ENCODE measurements at places on chromosomes 5 and 9.

DNA sequence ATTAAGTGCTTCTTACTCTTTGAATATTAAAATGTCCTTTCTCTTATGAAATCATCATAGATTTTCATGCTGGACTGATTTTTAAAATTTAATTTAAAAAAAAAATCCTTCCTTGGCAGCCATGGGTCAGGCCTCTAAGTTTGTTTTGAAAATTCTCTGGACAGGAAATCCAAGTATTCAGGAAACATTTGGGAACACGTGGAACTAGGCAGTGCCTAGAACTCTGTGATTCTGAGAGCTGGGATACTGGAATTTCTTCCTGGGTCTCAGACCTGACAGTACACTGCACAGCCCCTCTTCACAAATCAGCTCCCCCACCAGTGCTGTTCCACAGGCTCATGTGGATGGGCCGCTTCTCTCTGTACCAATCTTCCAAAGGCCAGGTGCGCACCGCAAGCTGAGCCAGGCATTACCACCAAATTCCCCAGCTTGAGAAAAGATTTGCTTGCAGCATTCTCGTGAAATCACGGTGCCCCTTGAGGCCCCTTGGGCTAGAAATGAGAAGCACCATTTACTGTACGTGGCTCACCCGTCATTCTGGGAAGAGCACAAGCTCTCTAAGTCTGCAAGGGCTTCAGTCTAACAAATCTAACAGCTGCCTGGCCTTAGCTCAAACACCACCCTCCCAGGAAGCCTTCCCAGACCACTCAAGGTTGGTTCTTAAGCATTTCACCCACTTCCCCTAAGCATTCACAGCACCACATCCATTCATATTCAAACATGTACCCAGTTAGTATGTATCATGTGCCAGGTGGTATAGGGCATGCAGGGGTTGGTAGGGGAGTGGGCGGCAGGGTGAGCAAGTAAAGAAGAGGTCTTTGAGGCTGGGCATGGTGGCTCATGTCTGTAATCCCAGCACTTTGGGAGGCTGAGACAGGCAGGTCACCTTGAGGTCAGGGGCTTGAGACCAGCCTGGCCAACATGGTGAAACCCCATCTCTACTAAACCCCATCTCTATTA, 26.5 kb downstream of the B4GALT1 start:
- DNase-seq, result no peak

DNA sequence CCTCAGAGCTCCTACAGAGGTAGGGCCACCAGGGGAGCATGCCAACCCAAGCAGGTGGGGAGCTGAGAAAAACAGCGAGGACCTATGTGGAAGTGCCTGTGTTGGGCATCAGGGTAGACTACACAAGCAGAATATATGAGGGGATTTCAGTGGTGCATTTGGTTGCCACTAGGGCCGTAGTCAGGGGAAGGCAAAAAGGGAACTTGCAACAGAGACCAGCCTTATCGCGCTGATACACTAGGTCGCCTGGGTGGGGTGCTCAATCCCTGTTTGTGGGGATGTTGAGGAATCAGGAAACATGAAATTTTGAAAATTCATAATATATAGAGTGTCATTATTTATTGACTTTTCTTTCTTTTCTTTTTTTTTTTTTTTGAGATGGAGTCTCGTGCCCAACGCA, 370.9 kb upstream of the PRR16 start:
- DNase-seq, result no peak

DNA sequence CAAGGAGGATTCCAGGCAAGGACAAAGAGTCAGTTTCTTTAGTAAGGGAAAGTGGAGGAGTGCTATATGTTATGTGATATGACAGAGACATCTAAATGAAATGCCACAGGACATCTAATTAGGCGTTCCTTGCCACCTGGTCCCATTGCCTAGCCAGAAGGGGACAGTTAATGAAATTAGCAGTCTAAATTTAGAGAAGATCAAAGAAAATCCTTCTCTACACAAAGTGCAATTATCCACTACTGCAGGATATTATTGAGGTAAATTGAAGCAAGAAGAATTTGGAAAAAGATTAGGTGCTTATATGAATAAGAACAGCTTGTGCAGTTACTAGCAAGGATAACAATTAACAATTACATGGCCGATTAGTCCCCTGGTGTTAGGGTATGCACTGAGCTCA, 495.3 kb upstream of the NMUR2 start:
- DNase-seq, result no peak

- DNase-seq, result no peak
These were observed 72.8 kb downstream of the PRRT1B start for GRCh38 chr9:131618071-131618479.

DNA sequence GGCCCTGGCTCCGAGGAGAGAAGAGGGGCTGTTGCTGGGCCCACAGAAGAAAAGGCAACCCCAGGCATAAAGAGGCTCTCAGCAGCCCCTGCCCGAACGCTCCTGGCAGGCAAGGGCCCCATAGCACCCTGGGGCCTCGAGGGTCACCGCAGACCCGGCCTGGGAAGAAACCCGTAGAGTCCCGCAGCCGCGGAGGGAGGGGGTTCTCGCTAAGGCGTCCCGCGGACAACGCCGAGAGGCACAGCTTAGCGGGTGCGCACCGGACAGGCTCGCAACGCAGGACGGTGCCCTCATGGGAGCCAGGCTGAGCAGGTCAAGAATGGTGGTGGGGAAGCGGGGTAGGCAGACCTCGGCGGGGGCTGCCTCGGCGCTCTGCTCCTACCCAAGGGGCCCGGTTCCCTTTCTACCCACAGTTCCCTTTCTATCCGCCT, 6.7 kb downstream of the PITX1 start:
- DNase-seq, result no peak

DNA sequence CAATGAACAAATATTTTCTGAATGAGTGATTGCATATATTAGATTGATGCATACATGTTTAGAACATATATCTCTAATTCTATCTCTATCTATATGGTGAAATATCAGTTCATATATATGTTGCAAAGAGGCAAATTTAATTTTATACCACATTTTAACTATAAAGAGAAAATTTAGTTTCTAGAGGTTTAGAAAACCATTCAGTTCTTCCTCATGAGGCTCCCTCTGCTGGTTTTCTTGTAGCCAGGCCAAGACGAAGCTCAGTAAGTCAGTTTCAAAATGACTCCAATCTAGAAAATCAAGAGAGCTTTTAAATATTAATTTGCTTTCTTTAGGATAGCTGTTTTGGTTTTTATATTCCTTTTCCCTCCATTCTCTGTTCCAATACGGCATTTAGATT, 312.1 kb downstream of the TMEM232 start:
- DNase-seq, result no peak
